T47D (cell line): ENCODE measurements at places on chromosomes 16 and 17.
A peak's percentile ranks its signal among the peaks of the same experiment; 100 is the strongest.

DNA sequence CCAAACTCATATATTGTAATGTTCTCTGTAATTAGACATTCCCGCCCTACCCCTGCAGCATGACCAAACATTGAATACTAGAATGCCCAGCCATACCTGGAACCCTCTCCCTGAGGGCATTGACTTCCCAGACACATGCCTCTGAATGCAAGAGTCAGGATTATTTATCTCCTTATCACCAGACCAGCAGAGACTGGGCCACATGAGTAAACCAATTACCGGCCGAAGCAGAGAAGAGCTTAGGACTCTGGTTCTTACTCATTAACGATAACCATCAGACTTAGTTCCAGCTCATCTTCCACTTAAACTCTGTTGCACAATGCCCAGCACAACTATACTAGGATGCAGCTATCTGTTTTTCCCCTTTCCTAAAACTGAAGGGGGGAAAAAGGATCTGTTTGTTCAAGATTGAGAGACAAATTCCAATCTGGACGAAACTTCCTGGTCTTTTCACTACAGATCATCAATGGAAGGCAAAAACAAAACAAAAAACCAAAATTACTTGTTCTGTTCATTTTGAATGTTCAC lies 88.2 kb upstream of the CORO6 start:
- DNase-seq: no peak

DNA sequence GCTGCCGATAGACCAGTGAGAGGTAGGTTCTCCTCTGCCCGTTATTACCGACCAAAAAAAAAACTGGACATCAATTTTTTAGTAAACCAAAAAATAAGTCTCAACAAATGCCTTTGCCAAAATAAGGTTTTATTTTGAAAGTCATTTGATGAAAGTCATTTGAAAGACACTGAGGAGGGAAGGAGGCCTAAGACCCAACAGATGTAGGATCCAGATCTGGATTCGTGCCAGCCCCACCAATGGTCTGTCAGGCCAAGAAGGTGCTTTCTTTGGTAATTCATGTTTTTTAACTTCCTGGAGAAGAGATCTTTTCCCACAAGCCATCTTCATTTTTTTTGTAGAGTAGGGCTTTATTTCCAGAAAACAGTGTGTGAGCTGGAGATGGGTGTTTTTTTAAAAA lies 18.1 kb downstream of the NTAN1 start:
- no peak for DNase-seq

DNA sequence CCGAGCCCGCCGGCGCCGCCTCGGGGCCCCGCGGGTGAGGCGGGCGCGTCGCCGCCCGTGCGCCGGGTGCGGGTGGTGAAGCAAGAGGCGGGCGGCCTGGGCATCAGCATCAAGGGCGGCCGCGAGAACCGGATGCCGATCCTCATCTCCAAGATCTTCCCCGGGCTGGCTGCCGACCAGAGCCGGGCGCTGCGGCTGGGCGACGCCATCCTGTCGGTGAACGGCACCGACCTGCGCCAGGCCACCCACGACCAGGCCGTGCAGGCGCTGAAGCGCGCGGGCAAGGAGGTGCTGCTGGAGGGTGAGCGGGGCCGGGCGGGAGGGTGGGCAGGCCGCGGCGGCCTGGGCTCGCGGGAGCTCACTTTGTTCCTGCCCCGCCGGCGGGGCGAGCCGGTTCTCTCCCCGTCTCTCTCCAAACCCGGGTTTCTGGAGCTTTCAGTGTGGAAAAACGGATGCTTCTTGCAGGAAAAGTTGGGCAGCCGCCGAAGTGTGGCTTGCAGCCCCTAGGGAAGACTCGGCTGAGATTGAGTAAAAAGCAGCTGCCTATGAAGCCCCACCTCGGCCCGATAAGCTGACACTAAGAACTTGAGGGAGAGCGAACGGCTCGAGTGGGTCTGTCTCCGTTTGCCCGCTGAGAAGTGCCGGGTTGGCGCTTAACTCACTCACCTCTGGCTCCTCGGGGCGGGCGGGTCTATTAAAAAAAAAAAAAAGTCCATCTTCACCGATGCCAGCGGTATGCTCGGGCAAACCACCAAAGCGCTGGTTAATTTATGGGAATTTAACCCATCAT lies 677 bp downstream of the SNTB2 start:
- DNase-seq: peak; percentile 44

- DNase-seq: no peak
Observed at GRCh38 chr17:75088465-75089417, 987 bp downstream of the SLC16A5 start.

DNA sequence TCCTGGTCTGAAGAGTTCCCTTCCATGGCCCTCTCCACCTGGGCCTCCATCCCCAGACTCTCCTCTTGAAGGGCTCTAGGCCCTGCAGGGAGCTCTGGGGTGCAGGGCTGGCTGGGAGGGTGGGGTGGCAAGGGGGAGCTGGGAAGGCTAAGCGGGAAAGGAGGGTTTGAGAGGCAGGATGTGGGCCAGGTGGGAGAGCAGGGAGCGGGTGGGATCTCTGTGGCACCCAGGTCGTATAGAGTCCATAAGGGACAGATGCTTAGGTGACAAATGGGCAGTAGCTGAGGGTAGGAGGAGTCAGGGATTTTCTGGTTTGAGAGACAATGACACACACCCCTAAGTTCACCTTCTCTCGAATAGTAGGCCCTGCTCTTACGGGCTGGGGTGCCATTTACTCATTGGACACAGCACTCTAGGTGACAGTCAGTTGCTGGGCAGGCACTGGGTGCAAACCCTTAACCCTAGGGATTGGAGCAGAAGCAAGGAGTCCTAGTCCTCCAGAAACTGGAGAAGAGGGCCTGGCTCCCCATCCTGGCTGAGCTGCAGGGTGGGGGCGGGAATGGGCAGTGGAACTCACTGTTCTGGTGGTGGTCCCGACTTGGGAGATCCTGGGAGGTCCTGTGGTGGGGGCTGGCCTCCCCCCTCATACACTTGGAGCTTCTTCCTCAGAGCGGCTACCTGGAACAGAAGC lies 15.3 kb downstream of the KIF18B start:
- no peak for DNase-seq

DNA sequence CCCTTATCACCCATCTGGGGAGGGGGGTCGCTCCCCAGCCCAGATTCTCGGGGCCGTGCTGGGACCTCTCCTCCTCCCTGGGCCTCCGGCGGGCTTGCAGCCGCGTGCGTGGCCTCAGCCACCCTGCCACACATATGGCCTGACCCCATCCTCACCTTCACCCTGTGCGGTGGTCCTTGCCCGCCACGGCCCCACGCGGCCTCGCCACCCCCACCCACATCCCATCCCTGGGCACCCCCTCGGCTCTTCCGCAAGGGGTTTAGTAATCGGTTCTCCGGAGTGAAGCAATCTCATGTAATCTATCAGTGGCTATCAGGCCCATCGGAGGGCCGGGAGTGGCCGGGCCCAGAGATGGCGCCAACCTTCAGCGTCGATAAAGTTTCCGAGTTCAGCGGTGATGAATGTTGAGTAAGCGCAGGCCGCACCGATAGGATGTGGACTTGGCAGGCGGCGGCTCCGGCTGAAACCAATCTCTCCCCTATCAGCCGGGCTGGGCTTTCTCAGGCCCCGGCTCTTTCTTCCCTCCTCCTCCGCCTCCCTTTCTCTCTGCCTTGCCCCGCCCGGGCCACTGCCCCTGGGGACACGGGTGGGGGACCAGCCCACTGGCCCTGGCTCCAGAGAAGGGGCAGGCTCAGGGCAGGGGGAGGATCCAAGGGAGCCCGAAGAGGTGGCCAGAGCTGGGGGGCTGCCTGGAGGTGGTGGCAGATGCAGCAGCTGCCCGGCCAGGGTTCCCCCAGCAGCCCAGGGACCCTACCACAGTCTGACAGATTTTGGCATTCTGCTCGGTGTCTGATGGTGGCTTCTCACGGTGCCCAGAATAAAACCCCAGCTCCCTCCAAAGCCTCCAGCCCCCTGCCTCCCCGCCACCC lies 20.8 kb downstream of the ZFPM1 start:
- DNase-seq: no peak

GRCh38 chr16:85931596-85932402 lies 32.8 kb downstream of the IRF8 start:
- no peak for DNase-seq

DNA sequence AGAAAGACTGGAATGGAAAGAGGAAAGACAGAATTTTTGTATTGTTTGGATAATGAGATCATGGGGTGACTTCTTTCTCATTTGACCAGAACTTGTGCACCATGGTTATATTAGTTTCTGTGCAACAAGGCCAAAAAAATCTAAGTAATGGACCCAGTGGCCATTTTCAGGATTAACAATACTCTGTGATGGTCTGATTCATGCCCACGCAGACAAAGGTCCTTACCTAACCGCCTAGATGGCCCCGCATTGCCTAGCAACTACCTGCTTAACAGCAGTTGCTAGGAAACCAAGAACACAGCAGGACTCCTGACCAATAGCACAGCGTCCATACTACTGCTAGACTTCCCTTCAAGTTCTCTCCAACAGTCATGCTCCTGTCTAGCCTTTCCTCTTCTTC lies 22.4 kb downstream of the MIS12 start:
- DNase-seq: peak; percentile 27

GRCh38 chr17:10041287-10041612 lies 136.2 kb upstream of the RCVRN start:
- DNase-seq: no peak

GRCh38 chr17:50272246-50272645 lies 2.0 kb upstream of the TMEM92 start:
- no peak for DNase-seq

DNA sequence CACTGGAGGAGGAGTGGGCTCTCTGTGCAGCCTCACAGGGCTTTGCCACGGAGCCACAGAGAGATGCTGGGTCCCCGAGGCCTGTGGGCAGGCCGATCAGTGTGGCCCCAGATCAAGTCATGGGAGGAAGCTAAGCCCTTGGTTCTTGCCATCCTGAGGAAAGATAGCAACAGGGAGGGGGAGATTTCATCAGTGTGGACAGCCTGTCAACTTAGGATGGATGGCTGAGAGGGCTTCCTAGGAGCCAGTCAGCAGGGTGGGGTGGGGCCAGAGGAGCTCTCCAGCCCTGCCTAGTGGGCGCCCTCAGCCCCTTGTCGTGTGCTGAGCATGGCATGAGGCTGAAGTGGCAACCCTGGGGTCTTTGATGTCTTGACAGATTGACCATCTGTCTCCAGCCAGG lies 3.9 kb downstream of the NXPH3 start:
- DNase-seq: no peak

DNA sequence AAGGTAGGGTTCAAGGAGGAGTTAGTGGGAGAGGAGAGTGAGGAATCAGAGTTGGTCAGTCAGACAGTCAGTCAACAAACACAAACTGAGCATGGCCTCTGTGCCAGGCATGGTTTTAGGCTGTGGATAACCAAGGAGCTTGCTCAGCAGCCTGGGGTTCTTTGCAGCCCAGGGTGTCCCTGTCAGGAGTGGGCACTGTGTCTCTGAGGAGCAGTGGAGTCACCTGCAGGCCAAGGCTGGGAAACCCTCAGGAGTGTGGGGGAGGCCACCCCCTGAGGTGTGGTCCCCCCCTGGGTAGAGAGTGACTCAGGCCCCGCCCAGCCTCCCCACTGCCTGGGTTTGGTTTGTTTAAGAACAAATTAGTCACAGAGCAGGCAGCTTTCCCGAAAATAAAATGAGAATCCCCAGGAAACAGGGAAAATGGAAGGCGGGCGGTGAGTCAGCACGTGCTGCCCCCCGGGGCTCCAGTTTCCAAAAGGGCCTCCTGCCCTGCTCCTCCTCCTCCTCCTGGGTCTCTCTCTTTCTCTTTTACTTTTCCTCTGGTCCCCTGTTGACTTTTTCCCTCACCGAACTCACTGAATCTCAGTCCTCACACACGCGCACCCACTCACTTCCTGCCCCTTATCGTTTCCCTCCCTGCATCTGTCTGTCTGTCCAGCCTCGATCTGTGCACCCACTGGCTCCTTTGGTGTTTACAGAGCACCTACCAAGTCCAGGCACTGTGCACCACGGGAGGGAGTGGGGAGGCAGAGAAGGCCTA lies 44.3 kb downstream of the SOCS3 start:
- DNase-seq: no peak

DNA sequence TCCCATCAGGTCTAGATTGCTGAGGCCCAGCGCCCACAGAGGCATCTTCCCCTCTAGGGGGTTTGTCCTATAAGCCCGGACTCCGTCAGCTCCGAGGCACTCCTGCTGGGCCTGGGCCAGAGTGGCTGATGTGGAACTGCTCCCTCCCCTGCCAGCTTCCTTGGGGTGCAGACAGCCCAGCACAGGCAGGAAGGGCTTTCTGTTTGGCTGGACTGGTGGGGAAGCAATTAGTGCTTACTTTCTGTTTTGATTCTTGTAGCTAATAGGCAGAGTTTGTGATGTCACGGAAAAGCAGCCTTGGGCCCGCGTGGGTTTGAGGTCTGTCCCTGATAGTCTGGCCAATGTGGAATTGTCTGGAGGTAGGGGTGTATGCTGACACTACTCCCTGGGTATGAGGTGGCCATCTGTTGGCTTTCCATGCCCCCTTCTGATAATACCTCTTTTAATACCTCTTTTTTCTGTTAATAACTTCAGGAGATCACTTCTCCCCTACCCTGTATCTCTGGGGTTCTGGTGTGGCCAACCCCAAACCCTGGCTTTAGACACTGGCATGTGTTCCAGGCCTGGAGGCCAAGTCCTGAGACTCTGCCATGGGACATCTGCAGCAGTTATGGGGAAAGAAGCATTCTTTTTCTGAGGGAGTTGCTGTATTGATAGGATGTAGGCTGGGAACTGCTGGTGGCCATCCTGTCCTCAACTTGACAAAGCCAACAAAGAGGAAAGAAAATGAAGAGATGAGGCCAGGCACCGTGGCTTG lies 190.9 kb downstream of the RAB11FIP4 start:
- no peak for DNase-seq

DNA sequence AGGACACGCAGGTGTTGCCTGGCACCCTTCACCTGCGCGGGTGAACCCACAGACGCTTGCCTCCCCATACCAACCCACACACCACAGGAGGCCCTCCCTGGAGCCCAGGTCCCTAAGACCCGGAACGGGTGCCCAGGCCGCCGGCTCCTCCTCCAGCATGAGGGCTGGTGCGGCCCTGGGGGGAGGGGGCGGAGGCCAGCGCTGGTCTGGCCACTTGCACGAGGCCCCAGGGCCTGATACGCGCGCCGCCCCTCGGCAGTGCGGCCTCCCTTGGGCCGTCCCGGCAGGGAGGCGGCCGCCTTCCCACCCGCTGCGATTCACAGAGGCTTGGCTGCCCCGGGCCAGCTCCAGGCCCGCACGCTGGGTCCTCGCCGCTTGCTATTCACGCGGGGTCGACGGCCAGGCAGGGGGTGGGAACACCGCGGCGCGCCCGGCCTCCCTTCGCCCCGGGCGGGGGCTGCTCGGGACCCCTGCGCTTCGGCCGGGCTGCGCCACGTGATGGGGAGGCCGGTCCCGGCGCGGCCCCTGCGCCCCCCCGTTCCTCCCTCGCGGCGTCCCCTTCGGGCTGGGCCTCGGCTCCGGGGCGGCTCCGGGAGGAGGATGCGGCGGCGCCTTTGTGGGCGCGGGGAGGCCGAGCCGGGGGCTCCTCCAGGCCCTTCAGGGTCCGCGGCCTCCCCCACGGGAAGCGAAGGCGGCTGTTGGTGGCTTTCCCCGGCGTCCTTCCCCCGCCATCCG lies 685 bp downstream of the FASN start:
- peak; percentile 77 for DNase-seq

GRCh38 chr17:74898376-74898946 lies 5.0 kb upstream of the FADS6 start:
- DNase-seq: no peak

DNA sequence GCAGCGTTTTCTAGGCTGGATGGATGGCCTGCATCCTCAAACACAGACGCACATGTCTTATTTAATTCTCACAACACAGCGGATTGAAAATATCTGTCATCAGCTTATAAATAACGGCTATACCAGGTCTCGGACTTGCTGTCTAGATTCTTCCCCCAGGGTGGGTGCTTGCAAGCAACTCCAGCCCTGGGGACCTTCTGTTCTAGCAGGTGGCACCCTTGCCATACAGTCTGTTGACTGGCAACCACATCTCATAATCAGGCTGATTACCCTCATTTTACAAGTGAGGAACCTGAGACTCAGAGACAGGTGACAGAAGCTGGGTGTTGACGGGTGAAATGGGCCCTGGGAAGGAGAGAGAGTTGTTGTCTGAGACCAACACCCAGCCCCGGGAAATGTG lies 16.2 kb upstream of the SEZ6 start:
- no peak for DNase-seq
